ENCODE measurements at places on chromosomes 6 and 20. TPM values are rescaled to one million over a fixed set of nuclear protein-coding genes. Genes with fewer than 3 reads are reported as not detected.

DNA sequence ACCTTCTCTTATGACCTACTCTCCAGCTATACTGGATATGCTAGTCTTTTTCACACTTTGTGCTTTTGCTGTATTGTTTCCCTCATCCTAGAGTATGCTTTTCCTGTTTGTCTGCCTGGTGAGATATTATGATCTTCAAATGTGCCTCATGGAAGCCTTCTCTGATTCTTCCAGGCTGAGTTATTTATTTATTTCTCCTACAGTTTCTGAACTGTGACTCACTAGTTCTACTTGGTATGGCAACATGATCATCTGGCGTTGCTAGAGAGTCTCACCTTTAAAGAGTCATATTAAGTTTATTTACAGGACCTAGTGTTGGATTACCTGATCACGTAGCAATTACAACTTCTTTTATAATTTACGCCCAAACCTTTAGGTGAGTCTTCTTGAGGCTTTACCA is 81.2 kb upstream of the HDAC2 start:
- DNase-seq, result no peak

DNA sequence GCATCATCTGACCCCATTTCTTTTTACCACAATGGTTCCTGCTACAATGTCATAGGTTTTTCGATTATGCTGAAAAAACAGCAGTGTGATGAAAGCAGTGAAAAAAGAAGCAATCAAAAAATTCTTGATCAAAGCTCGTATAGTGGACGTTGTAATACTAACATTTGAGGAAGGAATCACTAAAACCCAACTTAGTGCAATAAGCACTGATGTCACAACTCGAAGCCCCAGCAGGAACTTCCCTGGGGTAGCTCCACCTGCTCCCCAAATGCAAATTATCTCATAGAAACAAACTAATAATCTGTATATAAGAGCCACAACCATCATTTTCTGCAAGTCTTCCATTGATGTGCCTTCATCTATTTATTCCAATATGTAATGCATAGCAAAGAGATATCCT is 285.6 kb upstream of the SGK1 start:
- DNase-seq, result no peak

GRCh38 chr20:37096415-37097041 is 731 bp upstream of the RBL1 start:
- DNase-seq, result no peak

- no peak for DNase-seq
Measured at GRCh38 chr6:119453242-119454200, 104.0 kb upstream of the MAN1A1 start.

DNA sequence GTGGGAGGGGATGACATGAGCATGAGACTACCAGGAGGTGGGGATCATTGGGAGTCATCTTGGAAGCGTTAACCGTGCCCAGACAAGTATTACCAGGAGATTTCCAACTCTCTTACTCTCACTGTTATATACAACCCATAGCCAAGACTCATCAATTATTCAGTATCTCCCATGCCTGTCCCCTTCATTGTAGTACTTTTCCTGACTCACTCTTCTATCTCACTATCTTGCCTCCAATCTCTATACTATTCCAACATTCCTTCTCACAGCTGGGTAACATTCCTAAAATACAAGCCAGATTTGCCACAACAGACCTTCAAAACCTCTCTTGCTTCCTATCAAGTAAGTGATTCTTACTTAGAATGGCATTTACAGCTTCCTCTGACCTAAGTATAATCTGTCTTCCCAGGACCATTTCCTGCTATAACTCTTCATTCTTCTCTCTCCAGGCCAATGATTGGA is 226.3 kb upstream of the SMLR1 start:
- no peak for DNase-seq

DNA sequence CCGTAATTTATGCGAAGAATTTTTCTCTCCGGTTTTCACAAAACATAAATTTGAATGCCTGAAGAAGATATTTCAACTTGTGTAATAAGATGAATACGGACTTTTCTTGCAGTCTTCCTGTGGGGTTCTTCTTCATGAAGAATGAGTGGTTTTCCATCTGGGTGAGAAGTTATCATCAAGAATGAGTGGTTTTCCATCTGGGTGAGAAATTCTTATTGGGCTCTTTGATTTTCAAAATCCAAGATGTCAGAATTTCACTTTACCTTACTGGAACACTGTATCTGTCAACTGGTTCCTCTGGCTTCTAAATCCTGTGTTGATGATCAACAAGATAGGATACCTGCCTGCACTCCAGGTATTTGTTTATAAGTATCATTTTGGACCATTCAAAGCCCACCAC is 160.1 kb upstream of the C6orf118 start:
- no peak for DNase-seq

- no peak for DNase-seq
Measured at GRCh38 chr20:2387180-2387577, 6.5 kb downstream of the TGM6 start.

KCNK15 gene
- total RNA-seq, result 10.0 TPM

CTCFL gene
- total RNA-seq, result not detected

HLA-DQA2 gene
- 0.96 TPM for total RNA-seq

All from omental fat pad (tissue), 4 donors.